Hematopoietic multipotent progenitor cell (in vitro differentiated cells): ENCODE measurements at places on chromosomes 4 and X.

- DNase-seq = no peak
These were observed 184.6 kb upstream of the BCOR start for GRCh38 chrX:40282348-40282747.

DNA sequence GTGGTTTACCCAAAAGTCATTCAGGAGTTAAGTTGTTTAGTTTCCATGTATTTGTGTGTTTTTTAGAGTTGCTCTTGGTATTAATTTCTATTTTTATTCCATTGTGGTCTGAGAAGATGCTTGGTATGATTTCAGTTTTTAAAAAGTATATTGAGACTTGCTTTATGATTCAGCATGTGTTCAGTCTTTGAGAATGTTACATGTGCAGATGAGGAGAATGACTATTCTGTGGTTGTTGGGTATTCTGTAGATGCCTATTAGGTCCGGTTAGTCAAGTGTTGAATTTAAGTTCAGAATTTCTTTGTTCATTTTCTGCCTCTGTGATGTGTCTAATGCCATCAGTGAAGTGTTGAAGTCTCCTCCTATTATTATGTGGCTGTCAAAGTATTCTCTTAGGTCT lies 249.4 kb downstream of the ARHGAP10 start:
- DNase-seq = no peak

GRCh38 chr4:138696771-138697170 lies 318.8 kb upstream of the NOCT start:
- DNase-seq = no peak

DNA sequence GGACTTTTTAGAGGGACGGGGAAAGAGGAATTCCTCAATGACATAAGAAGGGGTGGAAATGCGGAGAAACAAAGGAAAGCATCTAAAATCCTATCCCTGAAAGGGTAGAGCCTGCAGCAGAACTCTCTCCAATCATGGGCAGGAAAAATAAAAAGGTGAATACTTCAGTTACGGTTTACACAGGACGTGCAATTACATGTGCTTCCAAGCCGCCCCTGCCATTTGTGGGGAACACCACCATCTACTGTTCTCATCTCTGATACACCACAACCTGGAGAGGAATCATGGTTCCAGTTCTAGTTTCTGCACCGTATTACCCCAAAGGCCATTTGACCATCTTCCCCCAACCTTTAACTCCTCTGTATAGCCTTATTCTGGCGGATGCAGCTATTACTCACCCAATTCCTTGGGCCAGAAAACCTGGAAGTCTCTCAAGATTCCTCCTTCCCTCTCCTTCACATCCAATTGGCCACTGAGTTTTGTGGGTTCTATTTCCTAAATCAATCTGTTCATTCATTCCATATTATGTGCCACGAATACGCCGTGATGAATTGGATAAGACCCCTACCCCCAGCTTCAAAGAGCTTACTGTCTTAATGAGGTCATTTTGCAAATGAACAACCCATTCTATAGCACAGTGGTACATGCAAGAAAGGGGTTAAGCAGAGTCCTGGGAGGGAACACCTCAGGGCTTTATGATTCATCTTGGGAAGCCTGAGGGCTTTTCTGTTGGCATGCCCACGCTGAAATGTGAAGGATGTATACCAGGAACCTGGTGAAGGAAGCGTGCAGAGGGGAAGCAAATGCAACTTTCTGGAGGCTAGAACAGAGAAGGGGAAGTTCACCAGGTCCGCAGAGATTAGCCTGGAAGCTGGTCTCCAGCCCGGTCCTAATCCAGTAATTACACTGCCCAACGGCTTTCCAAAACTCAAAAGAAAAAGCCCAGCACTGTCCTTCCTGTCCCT lies 1.4 kb upstream of the MSL3 start:
- no peak for DNase-seq
